ENCODE measurements at places on chromosomes 1 and 21.

GRCh38 chr1:209600541-209600940 lies 17.0 kb downstream of the CAMK1G start:
- no peak for DNase-seq

- DNase-seq: no peak
Observed at GRCh38 chr1:10687251-10687651, 109.2 kb downstream of the CASZ1 start.

DNA sequence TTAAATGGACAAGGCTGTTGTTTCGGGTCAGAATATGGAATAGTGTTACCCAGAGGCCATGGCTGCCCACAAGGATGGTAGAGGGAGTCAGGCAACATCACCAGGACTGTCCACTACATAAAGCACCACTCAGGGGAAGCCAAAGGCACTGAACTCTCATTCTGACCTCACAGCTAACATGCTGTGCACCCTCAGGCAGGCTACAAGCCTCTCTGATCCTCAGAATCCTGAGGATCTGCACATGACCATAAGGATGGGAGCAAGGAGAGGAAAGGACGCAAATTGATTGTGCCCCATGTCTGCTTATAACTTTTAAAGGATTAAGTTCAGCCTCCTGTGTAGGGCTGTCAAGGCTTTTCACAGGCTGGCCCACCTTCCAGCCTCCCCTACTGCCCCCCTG lies 38.7 kb downstream of the PLEKHA6 start:
- no peak for DNase-seq

DNA sequence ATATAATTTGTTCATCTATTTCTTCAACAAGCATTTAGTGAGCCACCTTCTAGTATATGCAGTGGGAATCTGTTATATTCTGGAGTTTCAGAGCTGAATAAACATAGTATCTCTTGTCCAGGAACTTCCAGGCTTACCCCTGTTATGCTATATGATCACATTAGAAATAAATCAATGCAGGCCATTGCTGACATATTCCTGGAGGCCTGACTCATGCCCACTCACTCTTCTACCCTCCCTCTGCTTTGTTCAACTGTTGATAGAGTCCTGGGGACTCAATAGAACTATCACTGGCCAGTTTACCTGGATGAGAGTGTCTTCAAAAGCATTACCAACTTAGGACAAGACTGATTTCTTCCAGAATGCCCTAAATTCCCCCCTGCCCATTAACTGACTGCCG lies 29.3 kb upstream of the SRSF10 start:
- no peak for DNase-seq

DNA sequence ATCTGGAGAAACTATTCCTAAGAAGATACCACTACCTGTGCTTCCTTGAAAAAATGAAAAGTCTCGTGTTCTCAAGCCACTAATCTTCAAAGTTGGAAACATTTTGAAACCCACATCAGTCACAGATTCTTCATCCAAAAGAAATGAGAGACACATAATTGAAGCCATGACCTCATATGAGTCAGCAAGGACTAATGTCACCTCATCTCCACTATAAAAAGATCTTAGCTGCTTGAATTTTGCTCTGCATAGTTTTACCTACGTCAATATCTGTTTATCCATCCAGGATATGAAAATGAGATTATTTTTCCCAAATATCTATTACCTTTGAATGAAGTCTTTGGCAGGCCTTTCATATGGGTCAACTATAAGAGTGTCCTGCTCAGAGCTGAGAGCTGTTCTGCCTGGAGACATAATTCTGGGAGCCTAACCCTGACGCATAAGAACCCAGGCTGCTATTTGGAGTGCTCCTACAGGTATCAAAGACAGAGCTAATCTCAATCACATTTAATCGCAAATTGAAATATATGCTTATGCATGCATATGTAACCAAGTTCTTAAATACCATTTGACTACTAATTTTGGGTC lies 312.5 kb upstream of the PKN2 start:
- no peak for DNase-seq

DNA sequence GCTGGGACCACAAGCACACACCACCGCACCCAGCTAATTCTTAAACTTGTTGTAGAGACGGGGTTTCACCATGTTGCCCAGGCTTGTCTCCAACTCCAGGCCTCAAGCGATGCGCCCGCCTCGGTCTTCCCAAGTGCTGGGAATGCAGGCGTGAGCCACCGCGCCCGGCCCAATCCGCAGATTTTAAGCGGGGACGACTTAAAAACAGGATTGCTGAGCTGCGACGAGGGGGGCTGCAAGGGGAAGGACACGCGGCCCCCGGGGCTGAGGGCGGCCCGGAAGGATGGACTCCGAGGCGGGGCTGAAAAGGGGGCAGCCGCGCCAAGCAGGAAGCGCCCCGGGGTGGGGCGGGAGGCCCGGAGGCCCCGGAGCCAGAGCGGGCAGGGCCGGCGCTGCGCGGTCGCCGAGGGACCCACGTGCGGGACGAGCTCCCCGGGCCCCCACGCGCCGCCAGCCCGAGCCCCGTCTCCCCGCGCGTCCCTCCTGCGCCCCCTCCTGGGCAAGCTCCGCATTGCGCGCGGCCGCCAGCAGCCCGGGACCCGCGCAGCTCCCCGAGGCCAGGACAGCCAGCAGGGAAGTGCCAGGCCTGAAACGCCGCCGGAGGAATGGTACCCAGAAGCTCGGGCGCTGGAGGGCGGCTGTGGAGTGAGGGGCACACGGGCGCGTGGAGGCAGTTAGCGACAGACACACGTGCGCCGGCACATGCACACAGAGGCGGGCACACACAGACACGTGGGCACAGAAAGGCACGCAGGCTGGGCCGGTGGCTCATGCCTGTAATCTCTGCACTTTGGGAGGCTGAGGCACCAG lies 5.5 kb upstream of the PRKCZ start:
- no peak for DNase-seq

GRCh38 chr1:40799351-40799867 lies 15.8 kb downstream of the KCNQ4 start:
- DNase-seq: no peak

DNA sequence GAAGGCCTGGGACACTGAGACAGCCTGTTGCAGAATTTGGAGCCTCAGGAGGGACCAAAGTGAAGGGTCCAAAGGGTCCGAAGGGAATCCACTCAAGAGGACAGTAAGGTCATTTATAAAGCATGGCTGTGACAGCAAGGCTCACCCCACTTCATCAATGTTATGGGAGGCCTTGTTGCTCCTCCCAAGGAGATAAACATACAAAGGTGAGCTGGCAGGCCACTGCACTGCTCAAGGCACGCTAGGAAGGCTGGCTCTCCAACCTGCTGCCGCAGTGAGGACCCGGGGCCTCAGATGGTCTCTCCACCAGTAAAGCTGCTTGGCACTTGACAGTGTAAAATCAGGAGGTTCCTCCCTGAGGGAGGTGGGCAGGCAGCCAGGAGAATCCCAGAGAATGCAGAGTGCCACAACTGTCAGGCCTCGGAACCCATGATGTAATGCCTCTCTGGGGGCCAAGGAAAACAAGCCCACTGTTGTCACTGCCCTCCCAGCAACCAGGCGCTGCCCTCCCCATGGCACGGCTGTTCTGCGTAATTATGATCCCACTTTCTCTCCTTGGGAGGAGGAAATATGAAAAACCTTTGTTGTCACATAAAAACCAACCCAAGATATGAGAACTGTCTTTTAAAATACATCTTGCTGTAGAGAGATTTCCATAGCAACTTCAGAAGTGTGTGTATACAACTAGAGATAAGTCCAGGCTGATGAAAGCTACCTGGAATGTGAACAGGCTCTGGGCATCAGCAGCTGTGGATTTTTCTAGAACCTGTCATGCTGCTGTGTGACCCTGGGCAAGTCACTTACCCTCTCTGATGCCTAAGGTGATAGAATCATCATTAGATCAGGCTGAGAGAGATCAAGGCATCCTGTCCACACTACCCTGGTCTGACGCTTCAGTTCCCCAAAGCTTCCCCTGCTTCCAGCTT lies 102.5 kb downstream of the KCNN3 start:
- DNase-seq: no peak

GRCh38 chr1:11566042-11566850 lies 87.3 kb downstream of the DISP3 start:
- DNase-seq: no peak

DNA sequence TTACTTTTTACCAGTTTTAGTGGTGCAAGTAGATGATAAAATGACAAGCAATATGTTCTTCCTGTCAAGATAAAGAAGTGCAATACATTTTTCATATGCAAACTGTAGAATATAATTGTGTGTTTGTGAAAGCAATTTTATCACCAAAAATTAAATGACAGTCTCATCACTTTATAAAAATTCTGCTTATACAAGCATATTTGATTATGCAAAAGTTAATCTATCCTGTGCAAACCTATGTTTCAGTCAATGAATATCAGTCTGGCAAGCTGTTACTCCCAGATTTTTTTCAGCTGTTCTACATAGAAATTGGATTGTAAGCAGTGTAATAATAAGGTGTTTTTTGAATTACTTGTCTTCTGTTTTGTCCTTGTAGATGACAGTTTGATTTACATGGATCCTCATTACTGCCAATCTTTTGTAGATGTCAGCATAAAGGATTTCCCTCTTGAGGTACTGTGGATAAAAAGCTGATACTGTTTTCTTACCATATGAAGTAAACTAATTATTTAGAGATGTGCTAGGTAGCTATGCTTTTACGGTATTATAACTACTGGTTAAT lies 50.5 kb downstream of the ATG4C start:
- DNase-seq: no peak

- no peak for DNase-seq
Observed at GRCh38 chr1:10651793-10652192, 144.7 kb downstream of the CASZ1 start.

DNA sequence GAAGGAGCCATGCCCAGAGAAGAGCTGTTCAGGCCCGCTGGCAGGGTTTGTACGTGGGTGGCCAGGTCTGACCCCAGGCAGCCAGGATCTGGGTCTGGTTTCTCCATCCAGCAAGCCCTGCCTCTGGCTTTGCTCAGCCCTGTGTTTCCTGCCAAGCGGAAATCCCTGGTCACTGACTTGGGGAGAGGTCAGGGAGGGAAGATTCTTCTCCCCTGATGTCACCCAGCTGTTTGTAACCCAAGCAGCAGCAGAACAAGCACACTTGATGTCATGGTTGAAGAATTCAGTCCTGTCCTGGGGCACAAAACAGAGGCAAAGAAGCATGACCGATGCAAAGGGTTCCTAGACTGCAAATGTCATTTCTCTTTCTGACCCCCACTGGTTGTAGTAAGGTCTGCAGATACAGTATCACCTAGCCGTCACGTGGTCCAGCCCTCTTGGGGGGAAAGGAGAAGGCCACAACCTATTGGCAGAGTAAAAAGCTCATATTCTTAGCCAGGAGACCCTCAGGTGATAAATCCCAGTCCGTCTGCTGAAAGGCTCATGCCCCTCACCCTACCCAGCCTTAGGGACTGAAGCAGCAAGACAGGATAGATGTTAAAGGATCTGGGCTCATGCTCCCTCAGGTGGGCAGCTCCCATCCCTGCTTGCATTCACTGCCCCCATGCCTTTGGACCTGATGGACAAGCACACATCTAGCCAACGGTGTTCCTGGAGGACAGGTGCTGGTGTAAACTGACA lies 120.9 kb downstream of the SYT2 start:
- DNase-seq: no peak

DNA sequence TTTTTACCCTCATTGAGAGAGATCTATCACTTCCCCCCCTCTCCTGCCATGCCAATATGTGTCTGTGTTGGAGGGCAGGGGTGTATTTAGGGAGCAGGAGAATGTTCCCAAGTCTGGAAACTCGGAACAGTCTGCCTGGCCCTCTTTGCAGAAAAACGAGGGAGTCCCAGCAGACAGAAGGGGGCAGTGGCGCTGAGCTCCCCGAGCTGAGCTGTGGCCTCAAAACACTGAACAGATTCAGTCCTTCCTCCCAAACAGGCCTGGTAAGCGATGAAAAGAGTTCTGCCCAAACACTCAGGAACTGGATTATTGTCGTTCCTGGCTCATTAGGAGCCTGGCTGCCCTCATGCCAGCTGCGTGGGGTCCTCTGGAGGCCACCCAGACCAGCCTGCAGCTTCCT lies 981 bp downstream of the CLDN14 start:
- DNase-seq: no peak

DNA sequence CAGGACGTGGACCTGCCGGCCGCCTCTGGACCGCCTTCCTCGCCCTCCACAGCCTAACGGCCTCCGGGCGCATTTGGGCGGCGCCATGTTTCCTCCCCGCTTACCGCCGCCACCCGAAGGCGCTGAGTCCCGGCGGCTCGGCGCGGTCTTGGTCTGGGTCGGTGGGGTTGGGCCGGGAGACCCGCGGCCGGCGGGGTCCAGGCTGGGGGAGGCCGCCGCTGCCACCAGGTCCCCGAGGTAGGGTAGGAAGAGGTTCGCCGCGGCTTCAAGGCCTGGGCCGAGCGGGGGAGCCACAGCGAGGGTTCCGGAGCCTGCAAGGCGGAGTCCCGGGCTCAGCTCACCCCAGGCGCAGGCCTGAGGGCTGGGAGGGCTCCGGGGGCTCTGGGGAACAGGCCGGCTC lies 5.5 kb downstream of the OR2C3 start:
- DNase-seq: no peak

- DNase-seq: peak; percentile 17
Observed at GRCh38 chr21:38351961-38352521, 95.2 kb downstream of the KCNJ15 start.

DNA sequence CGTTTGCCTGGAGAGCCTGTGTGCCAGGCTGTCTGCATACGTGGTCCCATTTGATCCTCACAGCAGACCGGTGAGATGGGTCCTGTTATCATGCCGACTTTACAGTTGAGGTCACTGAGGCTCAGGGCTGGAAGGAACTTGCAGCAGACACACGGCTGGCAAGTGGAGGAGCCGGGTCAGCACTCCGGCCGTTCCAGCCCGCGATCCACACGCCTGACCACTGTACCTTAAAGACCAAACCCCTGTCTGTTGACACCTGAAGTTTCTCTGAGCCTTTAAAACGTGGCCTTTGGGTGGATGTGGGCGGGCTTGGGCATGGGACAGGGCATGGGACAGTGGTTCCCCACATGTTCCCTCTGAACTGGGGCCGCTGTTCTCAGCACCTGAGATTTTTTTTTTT lies 171.5 kb upstream of the TMEM51 start:
- no peak for DNase-seq

DNA sequence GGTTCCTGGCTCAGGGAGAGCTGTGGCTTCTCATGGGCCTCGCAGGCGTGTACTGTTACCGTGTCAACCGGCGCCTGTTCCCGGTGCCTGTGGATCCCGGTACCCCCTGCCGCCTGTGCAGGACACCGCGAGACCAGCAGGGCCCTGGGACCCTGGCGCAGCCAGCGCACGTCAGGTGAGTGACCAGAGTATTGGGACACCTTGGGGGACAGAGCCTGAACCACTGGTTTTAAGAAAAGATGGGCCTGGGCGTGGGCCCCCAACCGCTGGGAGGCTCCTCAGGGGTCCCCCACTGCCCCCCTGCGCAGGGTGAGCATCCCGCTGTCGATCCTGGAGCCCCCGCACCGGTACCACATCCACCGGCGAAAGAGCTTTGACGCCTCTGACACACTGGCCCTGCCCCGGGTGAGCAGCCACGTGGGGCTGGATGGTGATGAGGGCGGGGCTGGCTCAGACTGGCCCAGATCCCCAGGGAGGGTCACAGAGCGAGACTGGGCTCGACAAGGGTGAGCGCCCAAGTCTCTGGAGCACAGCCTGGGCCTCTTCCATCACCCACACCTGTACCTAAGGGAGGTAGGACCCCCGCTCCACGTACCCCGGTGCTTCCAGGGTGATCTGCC lies 10.5 kb downstream of the MIIP start:
- no peak for DNase-seq

GRCh38 chr1:235708390-235708962 lies 58.9 kb upstream of the GNG4 start:
- peak; percentile 12 for DNase-seq

GRCh38 chr1:209817691-209818090 lies 10.1 kb upstream of the UTP25 start:
- no peak for DNase-seq

GRCh38 chr1:95116580-95117206 lies 462 bp upstream of the TLCD4 start:
- peak; percentile 25 for DNase-seq

GRCh38 chr1:58038574-58038973 lies 508.0 kb downstream of the OMA1 start:
- DNase-seq: no peak

Measured in NCI-H2081 treated with DMSO at 0.1 percent for 48 hours (cell line).